ENCODE measurements at places on chromosomes 4 and X.

DNA sequence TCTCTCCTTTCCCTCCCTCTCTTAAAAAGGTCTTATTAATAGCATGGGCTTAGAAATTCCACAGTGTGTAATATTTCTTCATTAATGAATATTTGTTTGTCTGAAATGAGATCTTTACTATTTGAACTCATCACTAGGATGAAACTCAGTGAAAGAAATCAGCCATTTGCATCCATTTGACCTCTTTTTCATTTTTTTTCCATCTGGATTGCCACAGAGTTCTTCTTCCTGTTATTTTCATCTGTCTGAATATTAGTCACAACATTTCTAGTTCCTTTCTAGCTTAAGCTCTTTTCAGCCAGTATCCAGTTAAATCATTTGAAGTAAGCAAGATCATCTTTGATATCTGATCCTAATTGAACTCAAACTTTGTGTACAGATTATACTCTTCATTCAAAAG, 69.2 kb upstream of the PLS3 start:
- no peak for DNase-seq

DNA sequence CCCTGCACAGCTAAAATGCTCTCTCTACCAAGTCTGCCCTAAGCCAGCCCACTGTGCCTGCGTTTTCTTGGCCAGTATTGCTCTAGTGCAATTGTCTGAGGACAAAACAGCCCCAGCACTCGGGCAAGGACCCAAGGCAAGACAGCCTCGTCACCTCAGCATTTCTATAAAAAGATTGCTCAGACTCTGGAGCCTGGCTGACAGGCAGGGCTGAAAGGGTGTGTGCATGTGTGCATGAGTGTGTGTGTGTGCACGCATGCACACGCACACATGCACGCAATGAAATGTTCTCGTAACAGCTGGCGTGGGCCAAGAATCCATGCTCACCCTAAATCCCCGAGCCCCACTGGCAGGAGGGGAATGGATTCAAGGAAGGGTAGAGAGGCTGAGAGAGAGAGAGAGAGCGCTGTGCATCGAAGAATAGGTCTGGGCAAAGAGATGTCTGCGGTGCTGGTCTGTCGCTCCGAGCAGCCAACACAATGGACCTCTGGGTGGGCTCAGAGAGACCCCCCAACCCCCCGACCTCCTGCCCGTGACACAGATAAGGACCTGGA, 579.2 kb downstream of the BCOR start:
- no peak for DNase-seq

GRCh38 chrX:50677789-50678188, 136.2 kb downstream of the SHROOM4 start:
- DNase-seq = no peak

GRCh38 chr4:150493851-150494250, 88.1 kb upstream of the MAB21L2 start:
- no peak for DNase-seq

- peak; percentile 68 for DNase-seq
Observed at GRCh38 chrX:46573892-46574773, 568 bp downstream of the CHST7 start.

DNA sequence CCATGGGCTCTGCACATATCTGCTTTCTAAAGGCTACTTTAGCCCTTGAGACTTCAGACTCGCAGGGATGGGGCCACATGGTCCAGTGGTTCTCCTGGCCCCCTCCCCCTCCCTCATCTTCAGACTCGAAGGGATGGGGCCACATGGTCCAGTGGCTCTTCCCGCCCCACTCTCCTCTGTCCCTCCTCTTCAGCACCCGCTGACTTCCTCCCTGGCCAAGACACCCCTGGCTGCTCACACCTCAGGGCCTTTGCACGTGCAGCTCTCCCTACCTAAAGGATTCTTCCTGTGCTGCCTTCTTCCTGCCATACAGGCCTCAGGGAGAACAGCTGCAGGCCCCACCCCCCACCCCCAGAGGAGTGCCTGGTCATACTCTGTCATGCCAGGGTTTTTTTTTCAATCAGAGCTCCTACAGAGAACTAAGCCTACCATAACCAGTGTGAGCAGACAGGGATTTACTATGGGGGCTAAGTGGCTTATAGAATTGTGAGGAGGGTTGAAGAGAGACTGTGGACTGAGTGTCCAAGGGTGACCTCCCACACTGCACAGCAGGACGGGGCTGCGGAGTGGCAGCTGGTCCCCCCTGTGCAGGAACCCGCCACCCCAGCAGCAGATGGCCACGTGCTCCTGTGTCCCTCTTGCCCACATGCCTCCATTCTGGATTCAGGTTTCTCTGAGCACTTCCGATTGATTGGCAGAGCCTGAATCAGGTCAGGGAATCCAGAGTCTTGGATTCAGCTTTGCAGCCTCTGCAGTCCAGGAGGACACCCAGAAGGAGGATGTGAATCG, 6.1 kb upstream of the SPON2 start:
- DNase-seq = no peak

DNA sequence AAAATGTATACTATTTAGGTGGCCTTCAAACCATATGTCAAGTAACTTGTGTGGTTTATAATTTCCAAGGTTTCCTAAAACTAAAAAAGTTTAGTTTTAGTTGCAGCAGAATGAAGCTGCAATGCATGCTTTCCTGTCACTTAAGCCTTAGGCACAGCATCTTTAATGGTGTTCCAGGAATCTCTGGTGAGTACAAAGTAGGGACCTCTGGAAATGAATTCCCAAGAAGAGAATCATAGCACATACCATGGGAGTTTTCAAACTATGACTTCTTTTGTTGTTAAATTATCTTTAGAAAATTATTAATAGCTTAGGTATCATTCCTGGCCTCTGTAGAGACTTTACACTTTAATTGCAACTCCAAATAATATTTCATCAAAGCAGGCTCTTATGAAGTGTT, 1005.9 kb upstream of the PABPC4L start:
- DNase-seq = no peak
